Thoracic aorta (tissue), 2 donors: ENCODE measurements at places on chromosomes 16 and 17.

GRCh38 chr17:10370016-10370608 is 2.7 kb downstream of the MYH13 start:
- DNase-seq: no peak

DNA sequence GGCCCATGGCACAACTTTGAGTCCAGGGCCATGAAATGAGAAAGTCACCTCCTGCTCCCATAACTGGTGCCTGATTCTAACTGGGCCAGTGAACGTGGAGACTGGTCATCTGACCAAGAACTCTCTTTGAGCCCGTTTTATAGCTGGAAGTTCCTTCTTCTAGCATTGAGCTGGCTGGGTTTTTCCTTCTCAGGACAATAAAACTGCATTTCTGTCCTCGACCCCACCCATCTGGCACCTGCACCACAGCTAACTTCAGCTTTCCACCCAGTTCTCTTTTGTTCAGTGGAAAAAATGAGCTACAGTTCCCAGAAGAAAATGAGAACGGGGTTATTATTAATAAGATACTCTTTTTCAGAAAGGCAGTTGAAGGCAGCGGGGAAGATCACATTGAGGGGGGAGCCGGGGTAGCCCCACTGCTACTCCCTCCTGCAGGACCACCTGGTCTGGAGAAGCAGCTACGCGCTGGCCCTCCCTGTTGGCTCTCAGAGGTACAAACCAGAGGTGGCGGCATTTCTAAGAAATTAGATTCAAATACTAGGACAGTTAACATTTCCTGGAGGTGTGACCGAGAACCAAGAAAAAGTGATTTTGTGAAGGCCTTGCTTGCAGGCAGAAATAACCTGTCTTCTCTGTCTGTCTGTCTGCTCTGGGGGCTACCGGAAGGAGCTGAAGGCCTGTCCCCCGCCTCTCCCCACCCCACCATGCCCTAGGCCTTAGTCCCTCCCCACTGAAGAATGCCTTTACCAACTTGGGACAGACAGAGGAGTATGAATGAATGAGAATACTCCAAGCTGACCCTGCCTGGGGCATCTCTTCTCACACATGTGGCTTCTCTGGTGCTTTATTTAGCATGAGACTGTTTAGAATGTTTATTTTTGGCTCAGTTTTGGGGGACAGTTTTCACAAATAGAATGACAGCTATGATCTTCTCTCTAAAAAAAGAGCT is 123.9 kb downstream of the XYLT1 start:
- no peak for DNase-seq

GRCh38 chr16:81713796-81714195 is 65.3 kb upstream of the PLCG2 start:
- no peak for DNase-seq

DNA sequence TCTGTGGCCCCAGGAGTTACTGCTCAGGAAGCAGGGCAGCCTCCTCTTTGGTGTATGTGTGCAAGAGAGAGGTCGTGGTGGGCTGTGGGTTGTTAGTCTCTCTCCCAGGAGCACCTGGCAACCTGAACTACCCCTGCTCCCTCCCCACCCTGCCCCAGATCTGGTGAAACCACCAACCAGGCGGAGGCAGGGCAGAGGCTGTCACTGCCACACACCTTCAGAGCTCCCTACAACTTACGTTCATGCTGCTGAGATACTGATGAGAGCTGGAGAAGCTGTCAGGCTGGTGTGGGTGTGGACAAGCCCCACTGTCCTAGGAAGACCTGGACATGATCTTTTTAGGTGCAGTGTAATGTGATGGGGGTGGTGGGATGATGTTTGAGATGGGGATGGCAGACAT is 24.3 kb downstream of the GOSR2 start:
- no peak for DNase-seq

GRCh38 chr16:89918453-89919347 is at the start of gene MC1R:
MC1R (plus strand) TSS chr16:89918862; CDS start chr16:89919259, 397 bp downstream.
- no peak for DNase-seq

DNA sequence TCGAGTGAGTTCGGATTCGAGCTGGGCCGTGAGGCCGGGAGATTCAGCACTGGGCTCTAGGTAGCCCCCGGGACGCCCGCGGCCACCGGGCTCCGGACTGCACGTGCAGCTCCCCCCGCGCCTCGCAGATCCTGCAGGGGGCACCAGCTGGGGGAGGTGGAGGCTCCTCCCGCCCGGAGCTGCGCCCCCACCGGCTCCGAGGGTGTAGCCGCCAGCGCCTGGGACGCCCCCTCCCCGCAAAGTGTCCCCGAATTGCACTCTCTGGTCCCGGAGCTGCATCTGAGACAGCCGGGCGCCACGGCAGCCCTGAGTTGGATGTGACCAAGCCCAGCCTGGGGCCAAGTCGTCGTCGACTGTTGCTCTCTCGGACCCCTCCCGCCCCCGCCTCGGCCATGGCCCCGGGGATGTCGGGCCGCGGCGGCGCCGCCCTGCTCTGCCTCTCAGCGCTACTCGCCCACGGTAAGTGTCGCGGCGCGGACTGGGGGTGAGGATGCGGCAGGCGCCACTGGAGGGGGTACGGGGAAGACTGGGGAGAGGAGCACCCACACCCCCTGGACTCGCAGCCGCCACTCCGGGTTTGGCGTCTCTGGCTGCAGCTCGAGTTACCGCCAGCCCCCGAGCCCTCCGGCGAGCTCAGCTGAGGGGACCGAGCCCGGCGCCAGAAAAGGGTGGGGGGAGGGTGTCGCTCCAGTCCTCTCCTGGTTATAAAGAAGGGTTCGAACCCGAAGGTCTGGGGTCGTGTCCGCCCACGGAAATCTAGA is 1.5 kb downstream of the TMEM132E start:
- no peak for DNase-seq

GRCh38 chr16:75111961-75112733 is 4.4 kb downstream of the LDHD start:
- DNase-seq: no peak

DNA sequence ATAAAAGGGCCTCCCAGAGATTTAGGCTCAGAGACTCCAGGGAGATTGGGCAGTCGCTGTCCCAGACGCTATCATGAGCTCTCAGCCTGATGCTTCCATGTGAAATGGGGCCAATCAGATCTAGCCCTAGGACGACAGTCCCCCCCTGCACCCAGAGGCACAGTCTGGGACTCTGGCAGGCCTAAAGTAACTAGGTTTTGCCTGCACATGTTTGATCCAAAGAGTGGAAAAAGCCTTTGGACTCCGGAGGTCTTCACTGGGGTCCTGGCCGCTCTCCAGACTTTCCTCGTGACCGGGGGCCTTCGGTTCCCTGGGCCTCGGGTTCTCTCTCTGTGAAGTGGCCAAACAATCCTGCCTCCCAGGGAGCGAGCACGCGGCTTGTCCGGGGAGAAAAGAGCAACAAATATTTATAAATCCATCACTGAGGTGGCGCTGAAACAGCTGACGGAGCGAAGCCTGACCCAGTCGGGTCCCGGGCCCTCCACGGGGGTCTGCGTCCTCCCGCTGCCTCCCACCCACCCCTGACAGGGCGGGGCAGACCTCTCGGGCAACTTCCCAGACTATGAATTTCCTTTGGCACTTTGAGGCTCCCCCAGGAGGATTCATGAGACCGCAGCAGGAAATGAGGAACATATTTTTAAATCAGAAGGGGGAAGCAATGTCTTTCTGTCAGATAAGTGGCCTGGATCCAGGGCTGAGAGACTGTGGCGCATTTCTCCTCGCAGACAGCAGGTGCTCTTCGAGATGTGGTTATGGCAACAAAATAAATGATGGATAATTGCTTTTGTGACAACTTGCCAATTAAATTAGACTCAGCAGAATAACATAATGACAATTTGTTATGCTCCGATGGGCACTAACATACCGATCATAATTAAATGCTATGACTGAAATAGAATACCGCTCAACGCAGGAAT is 38.9 kb downstream of the MRPS23 start:
- no peak for DNase-seq

DNA sequence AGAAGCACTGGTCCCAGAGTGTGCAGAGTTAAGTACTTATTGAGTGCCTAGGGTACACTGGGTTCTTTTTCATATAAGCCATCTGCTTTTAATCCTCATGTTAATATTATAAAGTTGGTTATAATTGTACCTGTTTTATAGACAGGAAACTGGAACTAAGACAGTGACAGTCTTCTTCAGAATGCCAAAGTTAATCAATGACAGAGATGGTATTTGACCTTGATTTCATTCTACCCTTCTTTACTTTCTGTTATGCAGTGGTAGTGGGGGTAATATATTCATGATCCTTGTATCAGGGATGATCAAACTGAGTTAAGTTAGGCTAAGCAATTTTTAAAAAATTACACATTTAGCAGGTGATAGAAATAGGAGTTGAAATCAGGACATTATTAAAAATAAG is 108.6 kb upstream of the GOT2 start:
- no peak for DNase-seq
